Fibroblast of skin of left biceps (primary cell): ENCODE measurements at places on chromosomes 13 and 19.

DNA sequence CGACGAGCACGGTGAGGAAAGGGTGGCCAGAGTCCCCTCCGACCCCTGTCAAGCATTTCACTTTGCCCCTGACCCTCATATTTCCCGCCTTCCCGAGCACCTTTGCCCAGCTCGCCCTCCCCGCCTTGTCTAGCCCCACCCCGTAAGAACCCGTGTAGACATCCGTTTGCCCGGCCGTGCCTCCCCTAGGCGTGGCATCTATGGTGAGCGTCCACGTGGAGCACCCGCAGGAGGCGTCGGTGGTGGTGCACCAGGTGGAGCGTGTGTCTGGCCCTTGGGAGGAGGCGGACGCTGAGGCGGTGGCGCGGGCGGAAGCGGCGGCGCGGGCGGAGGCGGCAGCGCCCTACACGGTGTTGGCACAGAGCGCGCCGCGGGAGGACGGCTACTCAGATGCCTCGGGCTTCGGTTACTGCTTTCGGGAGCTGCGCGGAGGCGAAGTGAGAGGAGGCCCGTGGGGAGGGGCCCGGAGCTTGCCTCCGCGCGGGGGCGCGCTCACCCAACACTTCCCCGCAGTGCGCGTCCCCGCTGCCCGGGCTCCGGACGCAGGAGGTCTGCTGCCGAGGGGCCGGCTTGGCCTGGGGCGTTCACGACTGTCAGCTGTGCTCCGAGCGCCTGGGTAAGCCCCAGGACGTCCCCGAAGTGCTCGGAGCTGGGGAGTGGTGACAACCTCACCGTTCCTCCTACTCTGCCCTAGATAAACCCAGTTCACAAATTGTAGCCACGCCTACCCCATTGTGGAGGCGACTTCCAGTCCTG, 4.2 kb downstream of the LTBP4 start:
- no peak for DNase-seq

- peak; percentile 82 for DNase-seq
Observed at GRCh38 chr13:30872685-30873461, 33.2 kb upstream of the MEDAG start.

GRCh38 chr19:44627631-44628030, 14.3 kb downstream of the IGSF23 start:
- DNase-seq, result no peak

- DNase-seq, result no peak
Observed at GRCh38 chr13:47539317-47539716, 461.8 kb downstream of the SUCLA2 start.

DNA sequence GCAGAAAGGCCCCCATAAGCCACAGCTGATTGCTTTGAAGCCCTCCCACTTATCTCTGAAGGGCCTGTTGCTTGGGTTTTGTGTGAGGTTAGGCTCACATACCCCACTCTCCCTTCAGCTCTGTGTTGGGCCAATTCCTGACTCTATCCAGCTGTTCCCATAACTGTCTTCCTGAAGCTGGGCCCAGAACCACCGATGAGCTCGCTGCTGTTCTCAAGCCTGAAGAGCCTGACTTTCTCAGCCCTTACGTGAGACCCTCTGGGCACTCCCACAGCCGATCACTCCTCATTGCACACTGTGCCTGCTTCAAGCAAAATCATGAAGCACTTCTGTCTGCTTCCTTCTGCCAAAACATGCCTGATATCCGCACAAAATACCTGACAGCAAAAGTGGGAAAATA, 124.1 kb downstream of the CRYL1 start:
- DNase-seq, result no peak

- no peak for DNase-seq
Observed at GRCh38 chr19:17097593-17098126, 22.1 kb downstream of the MYO9B start.

GRCh38 chr19:46202426-46202825, 27.1 kb upstream of the IGFL1 start:
- no peak for DNase-seq

- no peak for DNase-seq
Observed at GRCh38 chr19:40339018-40339728, 9.0 kb downstream of the C19orf47 start.

DNA sequence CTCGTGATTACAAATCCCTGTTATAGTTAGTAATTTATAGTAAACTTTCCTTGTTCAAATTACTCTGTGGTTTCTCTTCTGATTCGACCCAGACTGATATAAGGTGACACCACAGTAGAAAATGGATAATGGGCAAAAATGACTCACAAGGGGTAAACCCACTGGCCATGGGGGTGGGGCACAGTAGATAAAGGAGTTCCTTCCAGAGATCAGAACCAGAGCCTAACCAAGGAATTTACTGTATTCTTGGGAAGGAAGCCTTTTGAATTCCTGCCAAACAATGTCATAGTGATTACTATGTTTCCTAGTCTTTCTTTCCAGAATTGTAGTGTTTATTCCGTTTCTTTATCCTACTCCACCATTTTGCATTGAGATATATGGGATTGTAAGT, 21.9 kb downstream of the MIR17HG start:
- DNase-seq, result peak; percentile 42

DNA sequence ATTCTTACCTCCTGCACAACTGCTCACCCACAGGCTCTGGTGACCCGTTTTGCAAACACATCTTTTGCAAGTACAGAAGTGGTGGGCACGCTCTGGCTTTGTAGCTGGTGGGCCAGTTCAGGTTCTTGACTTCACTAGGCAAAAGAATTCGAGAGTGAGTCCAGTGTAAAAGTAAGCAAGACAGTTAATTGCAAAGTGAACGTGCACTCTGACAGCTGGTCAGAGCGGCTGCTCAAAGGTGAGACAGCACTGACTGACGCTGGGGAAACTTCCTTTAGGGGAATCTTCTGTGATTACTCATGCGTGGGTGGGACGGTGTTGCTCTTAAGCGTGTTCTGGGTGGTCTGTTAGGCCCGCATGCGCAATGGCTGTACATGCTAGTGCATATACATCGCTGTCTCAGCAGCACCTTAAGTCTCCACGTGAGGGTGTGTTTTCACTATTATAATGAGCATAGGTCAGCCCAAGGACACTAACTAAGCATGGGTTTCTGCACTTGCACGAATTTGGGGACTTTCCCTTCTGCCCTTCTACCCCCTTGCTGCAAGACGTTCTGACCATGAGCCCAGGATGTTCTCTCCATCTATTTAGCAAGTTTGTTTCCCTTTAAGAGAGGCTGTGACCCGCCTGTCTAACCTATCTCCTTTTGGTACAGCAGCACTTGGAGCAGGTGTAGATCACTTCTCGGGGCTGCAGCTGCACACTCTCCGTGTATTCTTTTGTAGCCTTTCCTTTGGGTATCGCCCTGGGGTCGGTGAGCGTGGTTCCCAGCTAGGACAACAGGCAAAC, 30.2 kb upstream of the CD33 start:
- DNase-seq, result no peak

DNA sequence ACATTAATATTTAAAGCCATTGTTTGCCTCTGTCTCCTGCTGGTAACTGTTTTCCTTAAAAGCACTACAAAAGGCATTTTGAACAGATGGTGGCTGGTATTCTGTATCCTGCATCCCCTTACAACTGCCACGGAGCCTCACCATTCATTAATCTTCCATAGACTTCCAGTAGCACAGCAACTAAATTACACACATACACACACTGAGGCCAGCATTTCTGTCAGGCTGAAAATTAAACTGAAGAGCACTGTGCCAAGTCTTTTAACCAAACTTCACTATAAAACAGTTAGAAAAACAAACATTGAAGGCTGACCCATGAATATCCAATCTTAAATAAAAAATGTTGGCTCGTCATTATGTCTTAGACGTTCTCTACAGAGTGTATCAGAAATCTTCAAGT, 697.8 kb downstream of the DACH1 start:
- DNase-seq, result no peak

GRCh38 chr13:105463011-105463501, 1072.4 kb downstream of the EFNB2 start:
- no peak for DNase-seq

- no peak for DNase-seq
Observed at GRCh38 chr13:79222427-79223205, 183.4 kb downstream of the RBM26 start.

GRCh38 chr13:90997951-90998350, 349.5 kb upstream of the MIR17HG start:
- DNase-seq, result no peak

DNA sequence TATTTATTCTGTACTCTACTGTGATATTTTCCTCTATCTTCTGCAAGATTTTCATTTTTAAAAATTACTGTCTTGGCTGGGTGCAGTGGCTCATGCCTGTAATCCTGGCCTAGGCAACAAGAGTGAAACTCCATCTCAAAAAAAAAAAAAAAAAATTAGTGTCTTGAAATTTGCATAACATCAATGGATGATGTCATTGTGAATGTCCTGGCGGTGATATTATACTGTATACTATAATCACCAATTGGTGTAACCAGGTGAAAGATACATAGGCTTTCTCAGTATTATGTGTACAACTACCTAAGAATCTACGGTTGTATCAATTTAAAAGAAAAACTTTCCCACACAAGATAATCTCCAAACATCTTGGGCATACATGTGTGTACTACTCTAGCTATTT, 15.2 kb downstream of the ZNF331 start:
- no peak for DNase-seq

DNA sequence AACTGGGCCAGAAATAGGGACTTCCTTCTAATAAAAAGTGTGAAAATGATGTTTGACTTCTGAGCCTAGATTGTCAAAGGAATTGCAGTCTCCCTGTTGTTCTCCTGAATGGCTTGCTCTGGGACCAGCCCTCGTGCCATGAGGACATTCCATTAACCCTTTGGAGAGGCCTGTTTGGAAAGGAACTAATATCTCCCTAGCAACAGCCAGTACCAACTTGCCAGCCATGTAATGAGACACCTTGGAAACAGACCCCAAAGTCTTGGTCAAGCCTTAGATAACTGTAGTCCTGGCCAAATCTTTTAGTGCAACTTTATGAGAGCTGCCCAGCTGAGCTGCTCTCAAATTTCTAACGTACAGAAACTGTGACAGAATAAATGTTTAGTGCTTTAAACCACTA, 8.2 kb upstream of the SIAH3 start:
- DNase-seq, result no peak

DNA sequence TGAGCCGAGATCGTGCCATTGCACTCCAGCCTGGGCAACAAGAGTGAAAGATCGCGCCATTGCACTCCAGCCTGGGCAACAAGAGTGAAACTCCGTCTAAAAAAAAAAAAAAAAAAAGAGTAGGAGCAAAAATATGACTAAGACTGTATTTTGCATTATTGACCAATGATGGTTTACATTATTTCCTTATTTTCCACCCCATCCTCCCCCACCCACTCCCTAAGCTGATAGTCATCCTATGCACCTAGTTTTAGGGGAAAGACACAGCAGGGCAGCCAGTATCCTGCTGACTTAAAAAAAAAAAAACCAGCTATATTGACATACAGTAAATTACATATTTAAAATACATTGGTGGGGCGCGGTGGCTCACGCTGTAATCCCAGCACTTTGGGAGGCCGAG, 25.1 kb downstream of the VAV1 start:
- DNase-seq, result no peak

DNA sequence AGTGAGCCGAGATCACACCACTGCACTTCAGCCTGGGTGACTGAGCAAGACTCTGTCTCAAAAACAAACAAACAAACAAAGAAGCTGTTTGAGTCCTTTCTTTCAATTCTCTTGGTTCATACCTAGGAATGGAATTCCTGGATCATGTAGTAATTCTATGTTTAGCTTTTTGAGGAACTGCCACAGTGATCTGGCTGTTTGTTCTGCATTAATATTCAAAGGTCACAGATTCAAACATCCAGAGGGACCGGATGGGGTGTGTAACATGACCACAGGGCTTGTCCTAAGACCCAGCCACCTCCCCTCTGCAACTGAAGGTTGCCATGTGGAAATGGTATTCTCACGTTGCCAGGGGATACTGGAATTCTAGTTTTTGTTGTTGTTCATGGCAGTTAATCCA, 10.2 kb downstream of the COLGALT1 start:
- no peak for DNase-seq

GRCh38 chr19:29022165-29022564, 190.8 kb downstream of the UQCRFS1 start:
- no peak for DNase-seq

DNA sequence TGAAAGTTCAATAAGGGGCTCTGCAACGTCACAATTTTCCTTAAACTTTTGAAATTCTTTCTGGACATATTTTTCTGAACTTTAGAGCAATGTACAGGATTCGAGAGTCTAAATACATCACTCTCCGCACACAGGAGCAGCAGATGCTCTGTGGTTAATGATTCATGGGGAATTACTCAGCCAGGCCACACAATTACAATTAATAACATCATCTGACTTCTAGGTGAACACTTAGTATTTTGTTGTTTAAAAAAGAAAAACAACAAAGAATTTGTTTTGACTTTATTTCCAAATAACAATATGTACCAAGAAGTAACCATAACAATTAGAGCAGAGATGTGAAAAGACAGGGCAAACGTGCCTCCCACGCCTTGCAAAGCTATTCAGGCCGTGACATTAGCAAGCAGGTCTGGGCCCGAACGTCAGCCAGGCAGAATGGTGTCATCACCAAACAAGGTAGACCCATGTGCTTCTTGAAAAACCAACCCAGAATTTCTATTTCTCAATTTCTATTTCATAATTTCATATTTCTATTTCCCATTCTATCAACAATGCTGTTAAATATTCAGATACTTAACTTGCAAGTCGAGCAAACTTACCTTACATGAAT, 236.3 kb downstream of the COL4A1 start:
- DNase-seq, result peak; percentile 47

DNA sequence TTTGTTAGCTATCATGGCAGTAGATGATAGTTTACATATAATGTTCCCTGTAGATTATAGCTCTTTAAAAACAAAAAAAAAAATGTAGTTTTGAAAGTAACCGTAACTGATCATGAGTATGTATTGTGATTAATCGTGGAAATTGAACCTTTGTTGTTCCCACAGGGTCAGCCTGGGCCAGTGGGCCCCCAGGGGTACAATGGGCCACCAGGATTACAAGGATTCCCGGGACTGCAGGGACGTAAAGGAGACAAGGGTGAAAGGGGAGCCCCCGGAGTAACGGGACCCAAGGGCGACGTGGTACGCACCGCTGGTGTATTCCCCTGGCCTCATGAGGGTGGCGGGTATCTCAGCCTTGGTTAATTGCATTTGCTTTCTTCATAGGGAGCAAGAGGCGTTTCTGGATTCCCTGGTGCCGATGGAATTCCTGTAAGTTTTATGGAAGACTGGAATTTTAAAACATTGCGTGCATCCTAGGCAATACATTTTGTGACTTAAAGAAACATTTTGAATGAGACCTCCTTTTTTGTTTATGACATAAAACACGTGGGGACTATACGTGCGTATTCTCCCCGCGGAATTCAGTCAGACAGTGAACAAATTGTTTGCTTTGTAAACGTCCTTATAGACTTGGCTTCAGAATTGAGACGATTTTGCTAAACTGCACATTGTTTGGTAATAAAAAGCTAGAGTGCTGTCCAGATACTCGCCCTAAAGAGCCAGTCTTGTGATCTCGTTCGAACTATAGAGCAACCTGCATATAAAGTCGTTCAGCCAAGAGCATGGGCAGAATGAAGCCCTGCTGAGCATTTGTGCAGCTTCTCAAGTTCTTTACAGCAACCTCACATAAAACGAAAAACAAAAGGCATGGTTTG, 117.7 kb downstream of the COL4A2 start:
- no peak for DNase-seq
